ENCODE measurements at places on chromosomes 3 and 15. TPM values are rescaled to one million over a fixed set of nuclear protein-coding genes. Genes with fewer than 3 reads are reported as not detected.

- DNase-seq = peak; percentile 3
These were observed 407.3 kb upstream of the ONECUT1 start for GRCh38 chr15:53197426-53197839.

- DNase-seq = peak; percentile 32
These were observed 234.1 kb downstream of the CACNA2D3 start for GRCh38 chr3:54356261-54357045.

DNA sequence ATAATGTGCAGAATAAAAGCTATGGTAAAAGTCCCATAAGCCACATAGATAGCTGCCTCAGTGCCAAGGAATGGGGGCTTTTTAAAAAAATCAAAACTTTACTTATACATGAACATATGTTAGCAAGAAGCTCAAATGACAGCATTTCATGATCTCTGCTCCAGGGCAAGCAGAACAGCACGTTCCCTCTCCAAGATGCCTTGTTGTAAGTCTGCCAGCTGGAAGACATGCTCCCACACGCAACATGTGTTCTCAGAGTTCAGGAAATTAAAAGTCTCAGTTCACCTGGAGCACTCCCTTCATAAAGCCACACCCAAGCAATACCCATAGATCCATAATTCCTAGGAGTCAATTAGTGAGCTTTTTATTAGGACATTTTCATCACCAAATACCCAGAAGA is 52.2 kb downstream of the ABI3BP start:
- no peak for DNase-seq

GRCh38 chr3:10505050-10505790 is at the start of gene ATP2B2:
TSS of gene ATP2B2 (minus strand) at chr3:10505586. CDS start at chr3:10449543, 56,043 bp downstream.
- DNase-seq = no peak

DNA sequence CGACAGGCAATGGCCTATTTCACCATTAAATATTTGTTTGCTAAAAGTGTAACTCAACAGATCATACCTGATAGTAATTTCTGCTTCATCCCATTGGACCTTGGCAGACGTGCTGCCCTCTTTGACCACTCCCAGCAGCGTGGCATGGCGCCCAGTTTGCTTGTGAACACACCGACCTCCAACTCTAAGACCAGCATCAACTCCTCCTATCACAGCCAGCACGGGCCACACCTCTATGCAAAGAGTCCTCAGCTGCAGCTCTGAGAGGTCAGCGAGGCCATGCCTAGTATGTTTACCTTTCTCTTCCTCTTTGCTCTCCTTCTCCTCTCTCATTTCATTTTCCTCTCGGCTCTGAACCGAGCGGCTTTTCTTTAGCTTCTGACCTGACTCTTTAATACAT is 80.6 kb downstream of the FBXL22 start:
- no peak for DNase-seq

DNA sequence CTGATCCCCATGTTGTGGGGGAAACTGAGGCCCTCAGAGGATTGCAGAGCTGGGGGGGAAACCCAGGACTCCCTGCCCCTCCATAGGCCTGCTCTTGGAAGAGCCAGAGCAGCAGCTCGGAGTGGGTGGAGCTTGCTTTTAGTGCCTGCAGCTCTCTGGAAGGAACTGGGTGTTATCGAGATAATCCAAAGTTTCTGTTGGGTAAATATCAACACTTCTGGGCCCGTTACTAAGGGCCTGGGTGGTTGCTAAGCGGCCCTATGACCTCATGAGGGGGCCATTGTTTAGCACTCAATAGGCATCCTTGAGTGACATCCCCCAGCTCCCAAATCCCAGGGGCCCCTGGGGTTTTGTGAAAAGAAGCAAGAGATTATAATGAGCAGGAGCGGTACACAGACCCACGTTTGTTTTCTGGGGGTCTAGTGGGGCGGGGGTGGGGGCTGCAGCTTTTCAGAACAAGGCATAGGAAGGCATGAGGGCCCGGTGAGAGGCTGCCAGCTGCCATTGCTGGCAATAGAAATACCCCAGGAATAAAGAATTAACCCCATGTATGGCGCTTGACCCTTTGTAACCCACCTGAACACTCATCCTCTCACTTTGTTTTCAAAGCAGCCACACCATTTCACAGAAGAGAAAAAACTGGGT is 48.3 kb upstream of the ATP2B2 start:
- no peak for DNase-seq

GRCh38 chr3:158520433-158520832 is 50.6 kb upstream of the MLF1 start:
- peak; percentile 6 for DNase-seq

- DNase-seq = no peak
These were observed 208.5 kb downstream of the TBL1XR1 start for GRCh38 chr3:176988795-176989194.

GRCh38 chr3:30618526-30618925 is 12.1 kb downstream of the TGFBR2 start:
- DNase-seq = no peak

DNA sequence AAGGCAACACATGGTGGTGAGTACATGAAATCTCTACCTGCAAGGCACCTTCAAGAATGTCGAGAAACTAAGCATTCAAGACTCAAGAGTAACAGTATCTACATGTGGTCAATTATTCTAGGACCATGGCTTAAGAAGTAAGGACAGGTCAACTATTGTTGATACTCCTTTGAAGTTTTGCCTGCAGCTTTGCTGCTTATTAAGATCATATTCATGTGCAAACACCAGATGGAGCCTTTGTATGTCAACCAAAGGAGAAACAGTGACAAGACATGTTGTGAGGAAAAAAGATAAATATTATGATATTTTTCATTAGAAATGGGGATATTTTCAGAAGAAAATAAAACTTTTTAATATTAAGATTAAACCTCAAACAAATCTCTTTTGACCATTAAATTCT is 52.3 kb upstream of the FGF7 start:
- DNase-seq = no peak

- no peak for DNase-seq
These were observed 11.3 kb downstream of the SEMA4B start for GRCh38 chr15:90212221-90213098.

- DNase-seq = no peak
These were observed 51.8 kb upstream of the ADPGK start for GRCh38 chr15:72835294-72835890.

- no peak for DNase-seq
These were observed 61.2 kb downstream of the VPS8 start for GRCh38 chr3:184873141-184873540.

GRCh38 chr3:4882548-4882947 is 96.7 kb upstream of the BHLHE40 start:
- DNase-seq = no peak

- DNase-seq = peak; percentile 14
These were observed 34.0 kb upstream of the ZNF280D start for GRCh38 chr15:56767315-56767714.

Gene FETUB
- not detected for total RNA-seq

Gene SAXO2
- 1.2 TPM for total RNA-seq

Gene PSMA4
- total RNA-seq = 204 TPM

Gene ZNF660
- total RNA-seq = 5.5 TPM

Gene PLOD2
- 151 TPM for total RNA-seq

Gene SLC28A2
- total RNA-seq = not detected

Gene SLC24A5
- not detected for total RNA-seq

Gene DVL3
- total RNA-seq = 110 TPM

Gene DUOXA2
- not detected for total RNA-seq

Gene FSTL1
- total RNA-seq = 1,010 TPM

Gene GPR160
- 1.4 TPM for total RNA-seq

Data from astrocyte (in vitro differentiated cells and primary cell).